AG08395 (cell line): ENCODE measurements at places on chromosomes 7 and 10.

DNA sequence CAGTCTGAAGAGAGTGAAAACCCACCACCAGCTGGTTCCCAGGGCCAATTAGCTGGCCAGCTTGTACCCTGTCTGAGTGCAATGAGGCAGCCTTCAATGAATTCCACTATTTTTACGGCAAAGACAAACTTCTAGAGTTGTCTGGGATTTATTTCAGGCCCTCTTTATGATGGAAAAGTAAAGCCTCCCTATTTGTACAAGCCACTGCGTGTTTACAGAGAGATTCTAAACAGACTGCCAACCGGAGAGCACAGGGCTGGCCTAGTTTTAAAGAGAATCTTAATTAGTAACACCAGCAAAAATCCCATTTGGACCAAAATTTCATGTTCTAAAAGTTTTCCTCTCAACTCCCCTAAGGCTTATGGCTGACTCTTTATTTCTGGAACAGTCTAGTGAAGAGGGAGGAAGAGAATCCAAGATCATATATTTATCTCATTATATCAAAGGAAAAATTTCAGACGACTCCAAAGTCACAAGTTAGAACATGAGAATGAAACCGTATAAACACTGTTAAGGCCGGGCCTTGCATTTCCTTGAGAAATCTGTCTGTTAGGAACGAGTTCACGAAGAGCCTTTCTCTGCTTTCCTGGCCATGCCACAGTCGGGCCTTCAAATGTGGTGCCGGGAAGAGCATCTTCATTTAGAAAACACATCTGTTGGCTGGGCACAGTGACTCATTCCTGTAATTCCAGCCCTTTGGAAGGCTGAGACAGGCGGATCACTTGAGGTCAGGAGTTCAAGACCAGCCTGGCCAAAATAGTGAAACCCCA is 724.6 kb upstream of the NRP1 start:
- no peak for DNase-seq

DNA sequence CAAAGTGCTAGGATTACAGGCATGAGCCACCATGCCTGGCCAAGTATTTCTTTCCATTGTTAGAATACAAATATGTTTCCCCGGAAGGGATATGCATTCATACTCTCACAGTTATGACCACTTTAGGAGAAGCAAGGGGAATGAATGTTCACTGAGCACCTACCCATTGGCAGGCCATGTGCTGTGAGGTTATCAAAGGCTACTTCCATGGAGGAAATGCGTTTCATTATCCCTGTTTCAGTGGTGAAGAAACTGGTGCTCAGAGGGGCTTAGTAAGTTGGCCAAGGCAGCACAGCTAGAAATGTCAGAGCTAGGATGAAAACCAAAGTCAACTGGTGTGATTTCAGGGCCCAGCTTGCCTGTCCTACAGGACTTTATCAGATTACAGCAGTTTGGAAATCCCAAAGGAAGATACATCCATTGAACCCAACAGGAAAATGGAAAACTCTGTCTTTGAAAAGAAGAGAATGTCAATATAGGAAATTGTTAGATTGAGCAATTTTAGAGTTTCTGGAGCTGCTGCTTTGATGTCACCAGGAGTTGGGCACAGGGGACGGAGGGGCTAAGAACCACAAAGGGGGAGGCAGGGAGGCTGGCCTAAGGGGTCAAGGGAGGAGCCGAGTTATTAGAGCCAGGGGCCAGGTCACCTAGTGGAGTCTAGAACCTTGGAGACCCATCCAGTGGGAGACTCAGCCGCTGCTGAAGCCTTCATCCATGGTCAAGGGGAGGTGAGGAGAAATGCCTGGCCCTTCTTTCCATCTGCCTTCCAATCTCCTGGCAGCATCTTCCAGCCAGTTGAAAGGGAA is 319.8 kb downstream of the FRMD4A start:
- no peak for DNase-seq

GRCh38 chr10:96902117-96902516 is 70.0 kb downstream of the LCOR start:
- no peak for DNase-seq

DNA sequence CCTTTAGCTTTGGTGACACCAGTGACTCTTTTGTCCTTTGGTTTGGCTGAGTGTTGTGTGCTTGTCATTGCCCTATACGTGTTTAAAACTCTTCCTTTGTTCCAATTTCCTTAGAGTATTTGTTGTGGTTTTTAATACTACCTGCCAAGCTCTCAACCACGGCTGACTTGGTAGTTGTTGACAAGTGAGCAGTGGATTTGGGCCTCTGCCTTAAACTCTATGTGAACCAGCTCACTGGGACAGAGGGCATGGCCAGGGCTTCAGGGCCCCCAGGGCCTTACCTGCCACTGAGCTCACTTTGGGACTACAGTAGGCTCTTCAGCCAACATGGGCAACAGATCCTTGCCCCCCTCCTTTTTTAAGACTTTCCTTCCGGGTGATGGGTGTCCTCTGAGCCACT is 9.6 kb upstream of the DMBT1 start:
- no peak for DNase-seq

- peak; percentile 89 for DNase-seq
These were observed 31.5 kb downstream of the CREB3L2 start for GRCh38 chr7:137970253-137970975.

- peak; percentile 82 for DNase-seq
These were observed 189.3 kb upstream of the LYZL2 start for GRCh38 chr10:30818854-30819253.

DNA sequence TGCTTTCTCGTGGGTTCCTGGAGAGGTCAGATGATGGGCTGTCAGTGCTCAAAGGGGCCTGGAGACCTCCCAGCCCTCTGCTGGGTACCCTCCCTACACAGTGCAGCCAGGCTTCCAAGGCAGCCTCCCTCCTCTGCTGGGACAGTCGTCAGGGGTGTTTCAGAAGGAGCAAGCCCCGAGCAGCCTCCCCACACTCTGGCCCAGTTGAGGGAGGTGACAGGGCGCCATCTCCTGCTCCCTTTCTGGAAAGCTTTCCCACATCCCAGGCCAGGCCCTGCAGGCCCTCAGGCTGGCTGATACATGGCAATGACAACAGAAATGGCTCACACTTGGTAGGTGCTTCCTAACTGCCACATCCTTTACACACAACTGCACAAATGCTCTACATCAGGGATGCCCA is 32.1 kb downstream of the KCNMA1 start:
- peak; percentile 62 for DNase-seq

DNA sequence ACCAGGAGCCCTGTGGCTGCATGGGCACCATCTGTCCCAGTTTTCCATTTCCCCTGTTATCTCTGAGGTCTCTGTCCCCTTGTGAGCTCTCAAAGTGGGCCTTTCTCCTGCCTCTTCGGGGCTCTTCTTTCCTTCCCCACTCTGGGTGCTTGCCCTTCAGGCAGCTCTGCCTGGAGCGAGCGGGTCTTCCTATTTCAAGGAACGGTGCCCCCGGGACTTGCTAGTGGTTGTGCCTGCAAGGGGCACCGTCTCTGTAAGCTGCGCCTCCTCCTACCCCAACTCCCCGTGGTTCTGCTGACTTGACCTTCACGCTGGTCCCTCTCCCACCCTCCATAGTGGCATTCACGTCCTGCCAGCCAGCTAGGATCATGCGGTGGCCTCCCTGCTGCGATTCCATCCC is 110.1 kb downstream of the DOCK1 start:
- no peak for DNase-seq

- no peak for DNase-seq
These were observed 95.0 kb upstream of the DDC start for GRCh38 chr7:50660040-50660829.

- no peak for DNase-seq
These were observed 47.4 kb upstream of the SLC29A3 start for GRCh38 chr10:71271662-71272055.

GRCh38 chr10:124090601-124091209 is 2.7 kb downstream of the CHST15 start:
- no peak for DNase-seq

- no peak for DNase-seq
These were observed 10.6 kb downstream of the ZFAND2A start for GRCh38 chr7:1149351-1149794.

- DNase-seq, result peak; percentile 73
These were observed 71.7 kb downstream of the MTURN start for GRCh38 chr7:30206491-30206890.

- DNase-seq, result no peak
These were observed 80.0 kb downstream of the SLC25A13 start for GRCh38 chr7:96241855-96242254.

- DNase-seq, result peak; percentile 71
These were observed 42.7 kb downstream of the SPDYE5 start for GRCh38 chr7:75534727-75535307.

GRCh38 chr7:137287651-137288258 is 55.8 kb downstream of the PTN start:
- DNase-seq, result no peak

DNA sequence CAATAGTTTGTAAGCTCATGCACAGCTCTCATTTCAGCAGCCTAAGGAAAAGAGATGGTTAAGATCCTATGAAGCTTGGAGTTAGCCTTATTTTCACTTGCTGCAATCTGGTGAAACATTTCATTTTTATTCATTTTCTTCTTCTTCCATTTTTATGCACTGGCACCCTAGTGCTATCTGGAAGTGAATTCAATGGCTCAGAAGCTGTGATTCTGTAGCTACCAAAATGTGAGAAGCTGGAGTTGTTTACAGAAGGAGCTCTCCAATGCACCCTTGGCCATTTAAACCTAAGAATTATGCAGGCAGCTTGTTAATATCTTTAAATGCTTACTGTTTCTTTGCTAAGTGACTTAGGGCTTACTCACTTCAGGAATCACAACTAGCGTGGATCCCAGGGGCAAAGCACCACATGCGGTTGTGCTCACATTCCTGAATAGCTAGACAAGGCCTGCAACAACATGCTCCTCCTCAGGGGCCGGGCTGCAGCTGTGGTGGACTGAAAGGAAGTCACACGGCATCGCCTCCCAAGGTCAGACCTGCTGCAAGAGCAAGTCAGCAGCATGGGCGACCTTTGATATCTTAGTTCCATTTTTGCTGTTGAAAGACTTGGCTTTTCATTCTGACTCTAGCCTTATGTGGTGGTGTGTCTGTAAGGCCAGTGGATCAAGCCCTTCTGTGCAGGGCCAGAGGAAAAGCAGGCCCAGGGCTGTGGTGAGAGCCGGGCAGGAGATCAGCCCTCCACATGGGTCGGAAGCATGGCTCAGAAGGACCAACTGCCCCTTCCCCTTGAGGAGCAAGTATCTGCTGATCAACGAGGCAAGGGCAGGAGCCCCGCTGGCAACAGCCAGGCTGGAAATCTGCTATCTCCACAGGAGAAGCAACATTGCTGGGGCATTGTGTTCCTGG is 91.9 kb upstream of the MBL2 start:
- DNase-seq, result peak; percentile 66

- no peak for DNase-seq
These were observed 20.5 kb upstream of the GPR26 start for GRCh38 chr10:123645615-123646014.

DNA sequence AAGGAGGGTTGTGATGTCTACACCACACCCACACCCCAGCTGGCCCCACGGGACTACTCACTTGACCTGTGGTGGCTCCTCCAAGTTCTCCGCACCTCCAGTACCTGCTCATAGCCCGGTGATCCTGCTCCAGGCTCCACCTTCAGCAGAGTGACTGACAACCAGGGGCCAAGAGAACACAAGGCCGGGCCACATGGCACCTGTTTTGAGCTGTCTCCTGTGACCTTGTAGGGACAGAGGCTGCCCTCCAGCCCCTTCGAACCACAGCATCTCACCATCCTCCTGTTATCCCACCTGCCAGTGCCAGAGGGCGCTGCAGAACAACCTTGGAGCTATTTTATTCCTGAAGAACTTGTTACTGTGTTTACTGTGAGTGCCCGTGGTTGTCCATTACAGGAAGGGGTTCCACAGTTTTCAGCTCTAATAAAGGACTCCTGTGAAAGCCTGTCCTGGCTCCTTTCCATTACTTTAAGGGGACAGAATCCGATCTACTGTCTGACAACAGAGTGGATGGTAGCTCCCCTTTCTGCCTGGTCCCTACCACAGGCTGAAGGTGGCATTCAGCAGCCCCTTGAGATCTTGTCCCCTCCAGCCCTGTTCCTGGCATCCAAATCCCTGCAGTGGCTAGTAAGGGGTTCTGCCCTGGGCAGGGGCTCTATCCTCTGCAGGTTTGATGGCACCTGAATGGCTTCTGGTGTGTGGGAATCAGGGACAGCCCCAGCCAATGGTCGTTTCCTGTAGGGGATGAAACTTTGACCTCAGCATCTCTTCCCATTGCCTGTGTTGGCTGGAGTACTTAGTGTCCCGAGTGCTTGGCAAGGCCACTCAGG is 50.8 kb downstream of the C10orf120 start:
- DNase-seq, result peak; percentile 41

GRCh38 chr10:49325131-49325915 is 26.4 kb downstream of the C10orf71 start:
- DNase-seq, result no peak

- no peak for DNase-seq
These were observed 6.4 kb downstream of the TMEM248 start for GRCh38 chr7:66927348-66927948.

GRCh38 chr10:30829901-30830300 is 200.3 kb upstream of the LYZL2 start:
- DNase-seq, result peak; percentile 63

GRCh38 chr7:13742811-13743210 is 246.7 kb downstream of the ETV1 start:
- peak; percentile 43 for DNase-seq

GRCh38 chr7:139743267-139743966 is 34.4 kb downstream of the HIPK2 start:
- DNase-seq, result no peak

DNA sequence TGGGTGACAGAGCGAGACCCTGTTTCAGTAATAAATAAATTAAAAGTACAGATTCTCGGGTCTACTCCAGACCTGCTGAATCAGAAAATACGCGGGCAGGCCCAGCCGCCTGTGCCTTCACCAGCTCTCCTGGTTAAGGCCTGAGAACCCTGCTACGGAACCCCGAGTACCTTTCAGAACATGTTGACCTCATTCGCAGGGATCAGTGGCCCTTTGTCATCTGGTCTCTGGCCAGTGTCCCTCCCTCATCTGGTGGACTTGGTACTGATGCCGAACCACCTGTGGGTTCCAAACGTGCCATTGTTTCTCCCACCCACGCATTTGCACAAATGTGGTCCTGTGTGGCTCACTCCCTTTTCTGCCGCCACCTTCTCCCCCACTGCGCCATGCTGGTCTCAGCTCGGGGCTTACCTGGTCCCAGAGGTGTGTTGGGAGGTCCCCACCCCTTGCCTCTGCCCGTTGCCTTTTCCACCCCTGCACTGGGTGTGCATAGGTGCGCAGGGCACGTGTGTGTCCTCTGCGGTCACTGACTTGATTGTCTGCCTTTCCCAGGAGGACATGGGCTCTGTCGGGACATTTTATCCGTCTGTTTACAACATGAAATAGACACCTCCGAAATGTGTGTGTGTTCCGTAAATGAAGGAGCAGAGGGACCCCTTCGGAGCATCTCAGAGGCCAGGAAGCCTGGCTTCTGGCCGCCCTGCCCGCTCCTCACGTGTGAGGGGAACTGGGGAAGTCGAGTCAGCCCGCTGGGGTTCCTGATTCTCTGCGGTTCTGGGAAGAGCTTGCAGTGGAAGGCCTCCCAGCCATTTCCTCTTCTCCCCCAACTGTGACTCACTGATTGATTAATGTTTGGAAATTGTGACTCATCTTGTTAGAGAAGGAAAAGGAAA is 135.2 kb downstream of the CUX1 start:
- peak; percentile 87 for DNase-seq

GRCh38 chr10:63576501-63576900 is 55.3 kb downstream of the REEP3 start:
- DNase-seq, result no peak

GRCh38 chr10:78007172-78007571 is 22.1 kb downstream of the POLR3A start:
- DNase-seq, result no peak

- DNase-seq, result no peak
These were observed 253.6 kb downstream of the KCNMA1 start for GRCh38 chr10:77383861-77384553.

GRCh38 chr7:79822620-79823240 is 311.9 kb upstream of the GNAI1 start:
- DNase-seq, result no peak
